ENCODE measurements at places on chromosomes 16 and 17.

GRCh38 chr17:42131981-42132432 lies 9.4 kb downstream of the HSPB9 start:
- no peak for DNase-seq

- DNase-seq, result no peak
These were observed 35.4 kb downstream of the MRC2 start for GRCh38 chr17:62662855-62663254.

DNA sequence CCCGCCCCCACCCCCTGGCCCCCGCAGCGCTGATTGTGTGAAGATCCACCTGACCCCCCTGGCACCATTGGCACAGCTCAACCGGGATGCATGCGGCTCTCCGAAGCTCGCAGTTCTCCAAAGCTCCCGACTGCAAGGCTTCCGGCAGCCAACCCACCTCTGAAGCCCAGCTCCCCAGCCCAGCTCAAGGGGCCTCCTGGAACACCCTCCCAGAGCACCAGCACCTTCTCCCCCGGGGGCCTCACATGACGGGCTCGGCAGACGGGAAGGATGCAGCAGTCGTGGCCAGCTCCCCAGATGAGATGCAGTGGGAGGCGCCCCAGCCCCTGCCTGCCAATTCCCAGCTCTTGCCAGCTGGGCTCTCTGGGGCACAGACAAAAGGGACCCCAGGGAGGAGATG lies 215.3 kb downstream of the ZNF423 start:
- DNase-seq, result no peak

DNA sequence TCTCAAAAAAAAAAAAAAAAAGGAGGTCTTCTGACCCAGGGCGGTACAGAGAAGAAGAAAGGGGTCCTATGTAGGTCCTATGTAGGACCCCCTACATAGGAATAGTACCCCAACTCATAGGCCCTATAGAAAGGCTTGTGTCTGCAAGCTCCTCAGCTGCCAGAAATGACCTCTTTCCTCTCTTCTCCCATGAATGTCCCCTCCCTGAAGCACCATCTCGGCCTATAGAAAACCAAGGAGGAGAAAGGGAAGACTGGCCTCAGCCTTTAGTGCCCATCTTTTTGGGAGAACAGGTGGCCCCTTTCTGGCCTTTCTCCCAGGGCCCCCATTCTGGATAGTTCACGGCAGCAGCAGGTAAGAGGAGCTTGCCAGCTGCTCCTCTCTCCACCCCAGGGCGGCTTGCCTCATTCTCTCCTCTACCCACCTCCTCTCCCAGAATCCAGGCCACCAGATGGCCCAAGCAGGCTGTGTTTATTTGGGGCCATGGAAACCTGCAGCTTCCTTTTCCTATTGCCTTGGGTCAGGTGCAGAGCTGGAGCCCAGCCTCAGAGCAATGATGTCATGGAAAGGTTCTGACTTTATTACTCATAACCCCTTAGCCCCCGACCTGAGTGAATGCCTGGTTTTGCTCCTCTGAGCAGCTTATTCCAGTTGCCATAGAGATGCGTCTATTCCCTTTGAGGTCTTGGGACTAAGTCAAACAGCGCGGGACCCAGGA lies 1.6 kb upstream of the MRPL58 start:
- no peak for DNase-seq

- DNase-seq, result no peak
These were observed 232.0 kb downstream of the ENGASE start for GRCh38 chr17:79306424-79307318.

- DNase-seq, result no peak
These were observed 1.1 kb downstream of the SLC12A4 start for GRCh38 chr16:67967183-67967957.

DNA sequence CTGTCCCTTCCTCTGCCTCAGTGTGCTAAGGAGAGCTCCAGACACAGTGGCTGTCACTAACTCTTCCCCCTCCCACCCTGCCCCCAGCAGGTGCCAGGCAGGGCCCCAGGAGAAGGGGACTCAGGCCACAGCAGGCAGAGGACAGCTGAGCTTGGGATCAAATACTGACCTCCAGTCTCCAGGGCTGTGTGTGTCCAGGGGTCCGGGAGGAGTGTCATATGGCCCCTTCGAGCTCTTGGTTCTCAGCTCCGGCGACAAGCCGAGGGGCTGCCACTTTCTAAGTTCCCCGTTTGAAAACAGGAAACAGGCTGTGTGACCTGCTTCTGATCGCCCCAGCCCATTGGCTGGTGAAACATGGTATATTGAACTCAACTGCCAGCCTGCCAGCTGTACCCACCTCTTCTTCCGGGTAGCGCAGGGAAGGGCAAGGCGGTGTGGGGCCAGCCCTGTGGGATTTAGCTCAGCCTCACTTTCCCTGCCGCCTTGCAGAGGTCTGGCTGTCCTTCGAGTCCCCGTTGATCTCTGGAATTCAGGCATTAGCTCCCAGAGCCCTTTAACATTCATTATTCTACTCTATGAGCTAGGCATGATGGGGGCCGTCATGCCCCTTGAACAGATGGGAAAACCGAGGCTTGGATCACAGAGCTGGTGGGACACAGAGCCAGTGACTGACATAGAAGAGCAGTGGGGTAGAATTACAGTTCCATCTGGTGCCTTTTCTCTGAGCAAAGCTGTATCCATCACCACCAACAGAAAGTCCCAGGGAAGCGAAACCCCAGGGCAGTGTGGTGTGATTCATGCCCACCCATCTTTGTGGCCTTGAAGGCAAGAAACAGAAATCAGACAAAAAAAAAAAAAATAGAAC lies at the start of gene SNX20:
Gene SNX20, minus strand, starts transcription at position 292 of the 865 bp plus-strand sequence. CDS start 3,786 bp downstream, outside the sequence.
- DNase-seq, result no peak

DNA sequence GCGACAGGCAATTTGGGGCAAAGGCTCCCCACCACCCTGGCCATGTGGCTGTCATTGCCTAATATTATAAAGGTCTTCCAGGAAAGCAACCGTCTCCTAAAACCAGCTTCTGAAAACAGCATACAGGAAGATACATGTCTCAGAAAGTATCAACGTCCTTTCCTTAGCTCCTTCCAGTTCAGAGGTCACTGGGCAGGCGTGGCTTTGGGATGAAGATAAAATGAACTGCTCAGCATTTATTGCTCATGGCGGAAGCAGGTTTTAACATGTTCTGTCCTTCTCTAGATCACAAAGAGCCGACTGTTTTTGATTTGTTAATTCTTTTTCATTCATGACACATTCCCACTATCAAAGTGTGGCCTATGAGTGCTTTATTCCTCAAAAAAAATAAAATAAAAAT lies 8.0 kb downstream of the CFAP20 start:
- no peak for DNase-seq

DNA sequence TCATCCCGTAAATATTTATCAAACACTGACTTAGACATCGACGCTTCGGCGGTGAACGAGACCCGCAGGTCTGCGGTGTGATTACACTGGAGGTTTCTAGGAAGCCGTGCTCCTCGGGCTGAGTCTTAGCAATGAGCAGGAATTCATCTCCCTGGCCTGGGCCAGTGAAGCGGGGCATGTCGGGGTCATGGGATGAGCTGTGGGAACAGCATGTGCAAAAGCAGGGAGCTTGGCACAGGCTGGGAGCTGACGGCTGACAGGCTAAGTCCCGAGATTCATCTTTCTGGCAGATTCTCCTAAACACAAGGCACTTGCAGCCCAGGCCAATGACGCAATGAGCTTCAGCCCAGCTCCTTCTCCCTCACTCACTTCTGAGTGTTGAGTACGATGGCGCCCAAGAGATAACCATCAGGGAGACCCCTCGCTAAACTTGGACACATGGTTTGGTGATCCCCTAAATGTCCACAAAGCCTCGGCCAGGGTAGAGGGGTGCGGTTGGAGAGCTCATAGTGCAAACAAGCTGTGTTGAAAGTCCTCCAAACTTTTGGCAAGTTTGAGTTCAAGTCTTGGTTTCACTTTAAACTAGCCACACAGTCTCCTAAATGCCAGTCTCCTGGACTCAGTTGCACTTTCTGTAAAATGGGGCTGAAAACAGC lies 12.8 kb downstream of the CRISPLD2 start:
- DNase-seq, result peak; percentile 89

DNA sequence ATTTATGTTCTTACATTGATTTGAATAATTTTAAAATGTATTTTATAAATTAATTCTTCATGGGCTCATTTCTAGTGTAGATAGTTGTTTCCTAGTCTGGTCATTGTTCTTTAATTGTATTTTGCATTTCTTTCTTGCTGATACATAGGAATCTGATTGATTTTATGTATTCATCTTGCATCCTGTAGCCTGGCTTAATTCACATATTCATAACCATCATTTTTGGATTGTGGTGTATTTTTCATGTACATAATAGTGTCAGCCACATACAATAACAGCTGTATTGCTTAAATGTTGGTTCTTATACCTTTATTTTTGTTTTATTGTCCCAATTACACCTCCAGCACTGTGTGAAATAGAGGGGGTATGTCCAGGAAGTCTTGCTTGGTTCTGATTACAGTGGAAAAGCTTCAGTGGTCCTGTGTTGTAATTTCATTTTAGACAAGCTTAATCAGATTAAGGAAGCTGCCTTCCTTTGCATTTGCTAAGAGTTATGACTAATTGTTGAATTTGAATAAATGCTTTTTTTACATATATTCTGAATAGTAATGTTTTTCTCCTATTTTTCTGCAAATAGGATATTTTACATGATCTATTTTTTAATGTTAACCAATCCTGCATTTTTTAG lies 103.7 kb downstream of the USP22 start:
- DNase-seq, result no peak

- no peak for DNase-seq
These were observed 28.8 kb downstream of the CCL4 start for GRCh38 chr17:36132421-36132831.

- no peak for DNase-seq
These were observed 9.1 kb upstream of the ARL5C start for GRCh38 chr17:39174920-39175694.

- DNase-seq, result no peak
These were observed 8.5 kb downstream of the SCGB1C2 start for GRCh38 chr17:145671-146541.

DNA sequence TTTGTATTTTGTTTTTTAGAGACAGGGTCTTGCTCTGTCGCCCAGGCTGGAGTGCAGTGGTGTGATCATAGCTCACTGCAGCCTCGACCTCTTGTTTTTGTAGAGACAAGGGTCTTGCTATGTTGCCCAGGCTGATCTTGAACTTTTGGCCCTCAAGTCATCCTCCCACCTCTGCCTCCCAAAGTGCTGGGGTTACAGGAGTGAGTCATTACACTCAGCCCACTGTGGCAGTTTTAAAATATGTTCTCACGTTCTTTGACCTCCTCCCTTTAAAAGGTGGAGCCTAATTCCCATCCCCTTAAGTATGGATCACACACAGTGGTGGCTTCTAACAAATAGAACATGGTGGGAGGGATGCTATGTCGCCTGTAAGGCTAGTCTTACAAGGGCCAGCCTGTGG lies 67.7 kb downstream of the ZDHHC7 start:
- DNase-seq, result no peak

DNA sequence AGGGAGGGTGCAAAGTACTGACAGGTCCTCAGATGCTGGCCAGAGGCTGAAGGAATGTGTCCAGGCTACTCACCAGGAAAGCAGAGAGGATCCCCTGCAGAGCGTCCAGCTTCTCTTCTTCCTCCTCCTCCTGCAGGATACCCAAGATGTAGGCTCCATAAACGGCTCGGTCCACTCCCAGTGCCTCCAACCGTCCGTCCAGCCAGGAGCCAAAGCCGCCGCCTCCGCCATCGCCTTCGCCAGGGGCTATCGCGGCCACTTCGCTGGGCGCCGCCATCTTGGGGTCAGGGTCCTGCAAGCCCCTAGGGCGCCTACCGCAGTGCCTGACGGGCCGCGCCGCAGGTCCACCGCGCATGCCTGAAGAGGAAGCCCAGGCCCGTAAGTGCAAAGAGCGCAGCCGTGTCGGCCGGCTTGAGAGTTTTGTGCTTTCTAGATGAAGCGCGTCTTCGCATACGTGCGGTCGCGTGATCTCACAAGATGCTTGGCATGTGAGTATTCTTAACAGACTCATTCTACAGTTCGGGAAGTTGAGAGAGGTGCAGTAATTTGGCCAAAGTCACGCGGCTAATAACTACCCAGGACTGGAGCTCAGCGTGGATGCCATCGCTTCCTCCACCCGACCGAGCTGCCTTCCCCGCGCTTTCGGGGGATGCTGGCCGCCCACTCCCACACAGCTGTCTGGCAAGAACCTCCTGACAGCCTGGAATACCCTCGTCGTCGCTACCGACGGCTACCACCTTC lies at the start of gene CCDC43:
Gene CCDC43, minus strand, starts transcription at position 300 of the 741 bp plus-strand sequence. Its CDS starts 23 bp downstream, at position 277.
- peak; percentile 64 for DNase-seq

DNA sequence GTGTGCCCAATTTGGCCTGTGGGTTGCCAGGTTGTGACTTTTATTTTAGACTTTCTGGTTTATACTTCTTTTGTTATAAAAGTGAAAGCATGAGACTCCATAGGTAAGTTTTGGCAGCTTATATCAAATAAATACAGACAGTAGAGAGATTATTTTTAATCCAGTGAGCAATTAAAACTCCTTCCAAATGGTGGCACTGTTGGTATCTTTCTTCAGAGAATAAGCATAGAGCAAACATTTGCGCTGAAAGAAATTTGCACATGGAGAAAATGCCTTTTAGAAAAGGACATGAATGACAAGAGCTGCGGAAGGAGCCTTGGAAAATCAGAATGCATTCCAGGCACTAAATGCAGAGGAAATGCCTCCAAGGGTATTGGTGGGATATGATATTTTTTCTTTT lies 46.1 kb upstream of the DNAJA2 start:
- no peak for DNase-seq

GRCh38 chr16:87681981-87682570 lies 79.8 kb downstream of the JPH3 start:
- DNase-seq, result peak; percentile 36

DNA sequence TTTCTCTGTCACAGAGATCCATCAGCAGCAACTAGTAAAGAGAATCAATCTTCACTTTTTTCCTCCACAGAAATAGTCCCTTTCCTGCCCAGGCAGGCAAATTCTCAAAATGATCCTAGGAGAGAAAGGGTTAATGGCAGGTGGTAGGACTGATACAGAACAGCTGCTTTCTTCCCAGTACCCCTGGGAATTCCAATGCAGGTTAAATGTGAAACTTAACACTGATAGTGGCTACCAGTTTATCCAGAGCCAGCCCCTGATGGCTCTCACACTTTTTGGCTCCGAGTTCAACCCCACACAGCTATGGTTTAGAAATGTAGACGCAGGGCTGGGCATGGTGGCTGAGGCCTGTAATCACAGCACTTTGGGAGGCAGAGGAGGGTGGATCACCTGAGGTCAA lies 22.2 kb downstream of the MARVELD3 start:
- no peak for DNase-seq

- no peak for DNase-seq
These were observed 20.2 kb downstream of the SEC14L1 start for GRCh38 chr17:77160875-77161530.

GRCh38 chr17:17416007-17416399 lies 60.8 kb upstream of the MED9 start:
- no peak for DNase-seq
